Activated naive CD8-positive, alpha-beta T cell treated with anti-CD3 and anti-CD28 coated beads for 36 hours (primary cell): ENCODE measurements at places on chromosomes 7 and 10.
A peak's percentile ranks its signal among the peaks of the same experiment; 100 is the strongest.

DNA sequence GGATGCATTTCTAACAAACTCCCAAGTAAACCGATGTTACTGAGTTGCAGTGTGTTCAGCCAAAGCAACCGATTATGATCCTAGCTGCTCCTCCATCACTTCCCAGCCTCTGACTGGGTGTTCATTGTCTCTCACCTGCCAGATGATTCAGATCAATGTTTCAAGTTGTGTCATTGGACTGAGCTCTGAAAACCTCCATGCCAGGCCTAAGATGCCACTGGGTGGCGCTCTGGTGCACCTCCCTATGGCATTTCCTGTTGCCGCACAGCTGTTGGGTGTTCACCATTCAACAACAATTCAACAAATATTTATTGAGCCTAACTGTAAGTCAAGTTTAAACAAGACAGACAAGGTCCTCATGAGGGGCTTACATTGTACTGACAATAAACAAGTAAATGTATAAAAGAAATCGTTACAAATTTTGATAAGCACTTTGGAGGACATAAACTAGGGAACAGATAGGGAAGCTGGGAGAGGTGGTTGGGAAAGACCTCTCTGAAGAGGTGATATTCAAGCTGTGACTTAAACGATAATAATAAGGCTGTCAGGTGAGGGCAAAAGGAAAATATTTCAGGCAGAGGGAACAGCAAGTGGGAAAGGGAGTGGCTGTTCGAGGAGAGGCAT is 22.8 kb downstream of the RGR start:
- peak; percentile 67 for DNase-seq

GRCh38 chr7:88040694-88041093 is 106.6 kb downstream of the ADAM22 start:
- DNase-seq = no peak

GRCh38 chr10:78576276-78576675 is 492.5 kb upstream of the ZMIZ1 start:
- DNase-seq = no peak

DNA sequence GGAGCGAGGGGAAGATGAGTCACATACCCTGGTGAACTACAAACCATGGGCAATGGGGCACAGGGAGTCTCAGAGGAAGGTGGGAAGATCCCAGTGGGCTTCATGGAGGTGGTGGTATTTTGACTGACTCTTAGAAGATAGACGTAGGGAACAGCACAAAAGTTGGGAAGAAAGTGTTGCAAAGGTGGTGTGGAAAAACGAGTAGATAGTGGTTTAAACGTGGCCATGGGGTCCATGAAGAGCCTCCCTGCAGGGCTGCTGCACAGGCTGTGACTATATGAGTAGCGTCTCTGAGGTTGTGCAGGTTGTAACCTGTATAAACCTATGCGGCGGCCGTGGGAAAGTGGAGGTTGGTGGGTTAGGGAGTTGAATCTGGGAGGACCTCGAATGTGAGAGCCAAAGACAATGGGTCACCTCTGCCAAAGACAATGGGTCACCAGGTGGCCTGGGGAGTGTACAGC is 13.8 kb downstream of the LZTS2 start:
- no peak for DNase-seq

DNA sequence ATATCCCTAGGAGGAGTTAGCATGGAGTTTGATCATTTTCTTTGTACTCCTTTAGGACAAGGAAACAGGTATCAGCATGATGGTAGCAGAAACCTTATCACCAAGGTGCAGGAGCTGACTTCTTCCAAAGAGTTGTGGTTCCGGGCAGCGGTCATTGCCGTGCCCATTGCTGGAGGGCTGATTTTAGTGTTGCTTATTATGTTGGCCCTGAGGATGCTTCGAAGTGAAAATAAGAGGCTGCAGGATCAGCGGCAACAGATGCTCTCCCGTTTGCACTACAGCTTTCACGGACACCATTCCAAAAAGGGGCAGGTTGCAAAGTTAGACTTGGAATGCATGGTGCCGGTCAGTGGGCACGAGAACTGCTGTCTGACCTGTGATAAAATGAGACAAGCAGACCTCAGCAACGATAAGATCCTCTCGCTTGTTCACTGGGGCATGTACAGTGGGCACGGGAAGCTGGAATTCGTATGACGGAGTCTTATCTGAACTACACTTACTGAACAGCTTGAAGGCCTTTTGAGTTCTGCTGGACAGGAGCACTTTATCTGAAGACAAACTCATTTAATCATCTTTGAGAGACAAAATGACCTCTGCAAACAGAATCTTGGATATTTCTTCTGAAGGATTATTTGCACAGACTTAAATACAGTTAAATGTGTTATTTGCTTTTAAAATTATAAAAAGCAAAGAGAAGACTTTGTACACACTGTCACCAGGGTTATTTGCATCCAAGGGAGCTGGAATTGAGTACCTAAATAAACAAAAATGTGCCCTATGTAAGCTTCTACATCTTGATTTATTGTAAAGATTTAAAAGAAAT is 4.8 kb downstream of the BAMBI start:
- no peak for DNase-seq

DNA sequence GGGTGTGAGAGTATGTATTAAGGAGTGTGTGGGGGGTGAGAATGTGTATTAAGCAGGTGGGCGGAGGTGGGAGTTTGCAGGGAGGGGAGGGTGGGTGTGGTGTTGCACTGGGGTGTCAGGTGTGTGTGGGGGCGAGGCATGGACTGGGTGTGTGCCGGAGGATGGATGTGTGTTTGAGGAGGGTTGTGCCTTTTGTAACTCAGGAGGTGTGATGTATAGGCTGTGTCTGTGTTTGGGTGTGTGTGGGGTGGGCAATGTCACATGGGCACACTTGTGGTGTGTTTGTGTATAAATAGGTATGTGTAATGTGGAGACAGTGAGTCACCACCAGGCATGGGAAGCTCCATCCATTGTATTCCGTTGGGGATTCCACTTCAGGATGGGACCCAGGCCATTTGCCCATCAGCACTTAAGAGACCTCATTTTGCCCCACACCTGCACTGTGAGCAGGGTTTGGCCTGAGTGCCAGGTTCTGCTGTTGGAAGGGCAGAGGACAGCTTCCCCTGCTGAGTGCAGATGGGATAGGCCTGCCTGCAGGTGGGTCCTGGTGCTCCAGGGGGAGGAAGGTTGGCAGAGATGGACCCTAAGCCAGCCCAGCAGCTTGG is 5.8 kb downstream of the UNC5B start:
- no peak for DNase-seq

GRCh38 chr7:70668606-70669358 is 463.2 kb upstream of the GALNT17 start:
- no peak for DNase-seq

DNA sequence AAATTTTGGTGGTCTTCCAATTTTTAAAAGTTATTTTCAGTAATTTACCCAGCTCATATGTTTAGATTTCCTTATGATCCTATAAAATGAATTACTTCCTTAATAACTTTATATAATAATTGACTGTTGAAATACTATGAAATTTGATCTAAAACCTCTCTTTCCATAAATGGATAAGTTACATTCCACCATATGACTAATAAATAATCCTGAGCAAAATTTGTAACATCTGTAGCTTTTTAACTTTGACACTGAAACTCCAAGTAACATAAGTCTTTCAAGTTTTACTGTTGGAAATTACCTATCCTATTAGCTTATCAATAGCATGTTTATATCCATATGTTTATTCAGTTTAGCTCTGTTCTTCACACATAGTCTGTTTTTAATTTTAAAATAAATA is 85.3 kb downstream of the HECTD2 start:
- no peak for DNase-seq

DNA sequence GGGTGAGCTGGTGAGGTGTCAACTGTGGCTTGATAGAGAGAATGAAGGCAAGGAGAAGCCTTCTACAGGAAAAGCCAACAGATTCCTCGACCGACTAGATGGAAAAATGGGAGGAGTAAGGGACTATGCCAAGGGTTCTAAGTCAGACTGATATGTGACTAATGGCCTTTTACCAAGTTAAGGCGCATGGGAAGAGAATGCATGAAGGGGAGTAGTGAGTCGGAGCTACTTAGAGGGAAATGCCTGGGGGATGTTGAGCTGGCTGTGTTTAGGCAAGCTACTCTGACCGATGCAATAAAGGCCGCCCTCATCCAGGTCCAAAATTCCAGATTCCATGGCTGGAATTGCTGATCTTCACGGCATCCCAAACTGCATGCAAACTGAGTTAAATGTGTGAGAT is 48.2 kb downstream of the APBB1IP start:
- no peak for DNase-seq

GRCh38 chr10:124049484-124049883 is 43.9 kb downstream of the CHST15 start:
- DNase-seq = no peak

DNA sequence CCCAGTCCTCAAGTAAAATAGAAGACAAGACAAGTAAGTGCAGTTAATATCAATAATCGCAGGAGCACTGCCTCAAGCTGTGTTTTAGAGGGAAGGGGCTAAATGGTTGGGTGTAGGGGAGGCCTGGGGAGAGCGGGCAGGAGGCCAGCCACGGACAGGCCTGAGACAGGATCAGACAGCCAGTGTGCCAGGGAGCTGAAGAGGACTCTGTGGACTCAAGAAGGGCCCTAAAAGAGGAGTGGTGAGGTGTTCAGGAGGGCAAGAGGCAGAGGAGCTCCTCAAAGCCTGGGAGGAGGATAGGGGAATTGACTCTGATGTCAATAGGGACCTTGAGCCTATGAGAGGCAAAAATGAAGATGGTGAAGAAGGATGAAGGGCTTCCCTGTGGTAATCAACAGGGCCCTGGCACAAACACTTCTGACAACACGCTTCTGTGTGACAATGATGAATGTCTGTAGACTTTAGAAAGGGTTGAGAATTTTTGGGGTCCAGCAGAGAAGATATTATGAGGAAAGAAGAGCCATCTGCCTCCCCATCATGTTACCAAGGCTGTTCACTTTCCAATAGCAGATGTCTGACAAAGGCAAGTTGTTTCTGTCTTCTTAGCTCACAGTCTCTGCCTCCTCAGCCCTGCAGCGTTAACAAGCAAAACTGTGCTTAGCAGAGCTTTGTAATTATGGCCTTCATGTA is 2.4 kb upstream of the PTPRE start:
- no peak for DNase-seq

- no peak for DNase-seq
Measured at GRCh38 chr10:36367362-36367761, 725.3 kb upstream of the FZD8 start.

- DNase-seq = no peak
Measured at GRCh38 chr10:94409021-94409657, 6.8 kb downstream of the TBC1D12 start.

- DNase-seq = no peak
Measured at GRCh38 chr7:24741679-24742505, 15.4 kb downstream of the GSDME start.

GRCh38 chr10:112918771-112919170 is 31.3 kb upstream of the TCF7L2 start:
- no peak for DNase-seq
